ENCODE measurements at places on chromosomes 7 and 10.

DNA sequence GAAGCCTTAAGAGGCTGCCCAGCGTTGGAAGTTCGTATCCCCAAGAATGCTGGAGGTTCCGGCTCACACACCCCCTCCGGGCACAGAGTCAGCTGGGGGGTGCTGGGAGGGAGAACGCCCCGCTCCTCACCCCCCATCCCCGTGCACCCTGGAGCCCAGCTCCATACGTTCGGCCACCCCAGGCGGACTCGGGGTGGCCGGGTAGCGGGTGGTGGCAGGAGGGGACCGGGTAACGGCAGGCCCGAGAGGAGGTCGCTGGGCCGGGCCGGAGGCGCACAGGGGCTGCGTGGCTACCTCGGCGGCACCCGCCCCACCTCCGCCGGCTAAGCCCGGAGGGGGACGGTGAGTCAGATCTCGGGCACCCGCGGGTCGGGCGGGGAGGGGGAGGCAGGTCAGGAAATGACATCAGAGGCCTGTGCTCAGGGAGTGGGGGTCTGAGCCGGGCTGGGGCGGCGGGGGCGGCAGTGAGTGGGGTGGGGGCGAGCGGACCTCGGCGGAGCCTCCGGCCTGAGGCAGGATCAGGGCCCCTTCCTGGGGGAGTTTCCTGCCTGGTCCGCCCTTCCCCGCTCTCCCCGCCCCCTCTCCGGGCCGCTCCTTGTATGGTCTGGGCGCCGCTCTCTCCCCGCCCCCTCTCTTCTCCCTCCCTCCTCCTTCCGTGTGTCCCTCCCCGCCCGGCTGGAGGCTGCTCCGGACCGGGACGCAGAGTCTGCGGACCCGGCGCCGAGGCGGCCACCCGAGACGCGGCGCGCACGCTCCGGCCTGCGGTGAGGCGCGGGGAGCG, at the start of gene ZYX:
TSS of gene ZYX (plus strand) at position 700 of the 781 bp plus-strand sequence. CDS start 227 bp downstream, outside the sequence.
- DNase-seq, result peak; percentile 88

DNA sequence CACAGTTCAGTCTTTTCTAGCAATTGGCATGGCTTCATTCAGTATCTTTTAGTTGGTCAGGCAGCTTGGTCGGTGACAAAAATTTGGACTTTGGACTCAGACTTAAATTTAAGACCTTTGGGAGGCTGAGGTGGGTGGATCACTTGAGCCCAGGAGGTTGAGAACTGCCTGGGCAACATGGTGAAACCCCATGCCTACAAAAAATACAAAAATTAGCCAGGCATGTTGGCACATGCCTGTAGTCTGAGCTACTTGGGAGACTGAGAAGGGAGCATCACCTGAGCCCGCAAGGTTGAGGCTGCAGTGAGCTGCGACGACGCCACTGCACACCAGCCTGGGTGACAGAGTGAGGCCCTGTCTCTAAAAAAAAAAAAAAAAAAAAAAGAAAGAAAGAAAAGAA, 19.5 kb upstream of the ITPRID1 start:
- DNase-seq, result no peak

DNA sequence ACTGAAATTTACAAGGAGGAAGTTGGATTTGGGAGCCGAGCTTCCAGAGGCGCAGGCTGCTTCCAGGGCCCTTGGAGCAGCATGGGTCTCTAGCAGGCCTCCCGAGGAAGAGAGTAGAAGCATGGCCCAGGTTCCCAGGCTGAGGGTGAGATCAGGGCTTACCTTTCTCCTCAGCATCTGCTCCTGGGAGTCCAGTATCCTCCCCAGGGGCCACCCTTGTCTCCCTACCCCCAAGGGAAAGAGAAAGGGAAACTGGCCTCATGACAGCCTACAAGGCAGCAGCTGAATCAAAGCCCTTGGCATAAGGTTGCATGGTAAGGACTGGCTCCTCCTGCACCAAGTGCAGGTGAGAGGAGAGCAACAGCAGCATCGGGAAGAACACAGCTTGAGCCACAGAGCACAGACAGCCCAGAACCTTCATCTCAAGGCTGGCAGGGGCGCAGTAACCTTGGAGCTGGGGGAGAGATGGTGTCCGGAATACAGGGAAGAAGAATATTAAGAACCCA, 114.5 kb downstream of the MARCHF5 start:
- no peak for DNase-seq

GRCh38 chr10:97168645-97169044, 17.1 kb downstream of the SLIT1 start:
- DNase-seq, result no peak

- no peak for DNase-seq
These were observed 107.6 kb downstream of the TES start for GRCh38 chr7:116317907-116318306.

GRCh38 chr7:156773966-156774365, 119.0 kb downstream of the LMBR1 start:
- DNase-seq, result no peak

DNA sequence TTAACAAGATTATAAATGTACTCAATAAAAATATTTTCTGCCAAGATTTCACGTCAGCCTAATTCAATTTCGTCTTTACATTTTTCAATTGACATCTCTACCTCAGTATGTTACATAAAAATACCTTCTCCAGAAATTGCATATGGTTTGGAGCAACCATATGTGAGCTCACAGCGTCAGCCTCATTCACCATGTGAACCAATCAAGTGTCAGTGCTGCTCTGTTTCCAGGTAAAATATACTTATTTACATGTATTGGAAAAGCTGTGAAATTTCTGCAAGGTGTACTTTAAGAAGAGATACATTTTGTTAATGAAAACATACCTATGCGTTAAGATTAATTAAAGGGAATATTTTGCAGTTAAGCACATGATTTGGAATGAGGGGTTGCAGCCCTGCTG, 110.7 kb upstream of the PRSS1 start:
- no peak for DNase-seq

- DNase-seq, result no peak
These were observed 595.4 kb upstream of the GHITM start for GRCh38 chr10:83543691-83544462.

DNA sequence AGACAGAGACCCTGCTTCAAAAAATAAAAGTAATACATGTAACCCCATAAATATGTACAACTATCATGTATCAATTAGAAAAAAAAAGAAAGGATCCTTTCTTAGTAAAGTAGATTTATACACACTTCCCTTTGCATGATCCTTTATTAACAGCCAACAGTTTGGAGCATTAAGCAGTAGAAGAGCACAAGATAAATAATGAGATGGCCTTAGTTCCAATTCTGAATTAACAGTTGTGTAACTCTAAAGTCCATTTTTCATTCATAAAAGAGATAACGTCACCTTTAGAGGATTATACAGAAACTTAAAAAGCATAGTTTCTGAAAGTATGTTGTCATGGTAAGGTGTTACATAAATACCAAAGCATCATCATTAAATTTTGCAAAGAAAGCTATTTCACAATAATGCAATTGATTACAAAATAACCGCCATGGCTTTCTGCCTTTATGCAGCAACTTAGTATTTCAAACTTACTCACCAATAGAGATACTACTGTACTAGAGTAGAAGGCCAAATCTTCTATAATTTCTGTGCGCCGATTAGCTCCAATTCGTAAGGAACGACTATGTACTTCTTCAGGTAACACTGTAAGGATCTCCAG, 40.3 kb downstream of the TNPO3 start:
- no peak for DNase-seq

Data from CD4-positive, alpha-beta T cell treated with Interleukin-10 for 1 hour (primary cell).